ENCODE measurements at places on chromosomes 13 and 19.
A peak's percentile ranks its signal among the peaks of the same experiment; 100 is the strongest.

DNA sequence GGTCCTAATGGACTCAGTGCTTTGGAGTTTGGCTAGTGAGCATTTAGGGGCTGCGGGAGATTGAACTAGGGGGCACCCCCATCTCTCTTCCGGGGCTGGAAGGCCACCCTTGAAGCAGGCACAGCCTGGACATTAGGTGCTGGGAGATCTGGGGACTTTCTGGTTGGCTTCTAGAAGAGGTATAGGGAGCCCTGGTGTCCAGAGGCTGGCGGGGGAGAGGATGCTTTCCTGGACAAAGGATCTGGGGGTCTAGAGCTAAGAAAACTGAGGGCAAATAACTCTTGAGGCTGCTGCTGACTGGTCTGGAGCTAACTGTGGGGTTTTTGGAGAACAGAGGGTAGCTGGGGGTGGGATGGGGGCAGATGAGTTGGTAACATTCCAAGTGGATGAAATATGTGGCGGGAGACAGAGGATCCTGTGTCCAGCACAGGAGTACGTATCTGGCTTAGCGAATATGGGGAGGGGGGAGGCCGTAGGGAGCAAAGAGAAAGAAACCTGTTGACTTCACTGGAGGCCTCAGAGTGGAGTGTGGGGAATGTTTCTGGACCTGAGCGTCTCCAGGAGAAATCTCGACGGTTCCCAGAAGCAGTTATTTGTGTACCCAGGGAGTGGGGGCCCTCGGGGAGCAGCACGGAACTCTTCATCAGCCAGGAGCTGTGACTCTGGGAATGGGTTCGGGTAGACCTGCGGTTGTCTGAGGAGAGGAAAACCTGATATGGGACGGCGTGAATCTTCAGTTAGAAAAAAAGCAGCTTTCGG, 1.4 kb downstream of the HNRNPUL1 start:
- no peak for DNase-seq

DNA sequence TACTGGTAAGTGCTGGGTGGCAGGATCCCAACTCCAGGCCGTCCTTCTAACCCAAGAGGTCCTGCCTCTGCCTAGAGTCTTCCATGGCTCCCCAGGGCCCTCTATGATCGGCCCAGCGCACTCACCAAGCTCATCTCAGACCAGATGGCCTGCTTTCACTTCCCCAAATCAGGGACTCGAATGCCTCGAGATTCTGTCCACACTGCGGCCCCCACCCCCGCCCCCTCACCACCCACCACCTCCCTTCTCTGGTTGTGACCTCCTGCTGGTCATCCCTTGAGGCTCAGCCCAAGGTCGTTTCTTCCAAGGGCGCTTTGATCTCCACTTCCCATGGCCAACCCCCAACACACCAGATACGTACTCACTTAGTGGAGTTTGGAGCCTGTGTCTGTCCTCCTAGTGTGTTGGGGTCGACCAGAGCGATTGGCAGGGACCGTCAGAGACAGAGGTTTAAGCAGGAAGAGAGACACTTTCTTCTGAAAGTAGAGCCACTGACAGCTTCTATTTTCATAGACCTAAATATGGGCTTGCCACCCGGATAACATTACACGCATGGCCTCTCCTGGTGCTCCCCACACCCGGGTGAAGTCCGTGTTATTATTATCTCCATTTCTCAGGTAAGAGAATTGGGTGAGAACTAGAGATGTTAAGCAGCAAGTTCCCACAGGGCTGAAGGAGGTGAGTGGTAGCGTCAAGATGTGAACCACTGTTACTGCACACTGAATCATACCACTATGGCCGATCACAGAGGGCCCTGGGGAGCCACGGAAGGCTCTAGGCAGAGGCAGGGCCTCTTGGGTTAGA, at the start of gene FCER2:
Gene FCER2 (minus strand): TSS at position 478 of the 804 bp plus-strand sequence. CDS start 2,371 bp downstream, outside the sequence.
- DNase-seq = no peak

DNA sequence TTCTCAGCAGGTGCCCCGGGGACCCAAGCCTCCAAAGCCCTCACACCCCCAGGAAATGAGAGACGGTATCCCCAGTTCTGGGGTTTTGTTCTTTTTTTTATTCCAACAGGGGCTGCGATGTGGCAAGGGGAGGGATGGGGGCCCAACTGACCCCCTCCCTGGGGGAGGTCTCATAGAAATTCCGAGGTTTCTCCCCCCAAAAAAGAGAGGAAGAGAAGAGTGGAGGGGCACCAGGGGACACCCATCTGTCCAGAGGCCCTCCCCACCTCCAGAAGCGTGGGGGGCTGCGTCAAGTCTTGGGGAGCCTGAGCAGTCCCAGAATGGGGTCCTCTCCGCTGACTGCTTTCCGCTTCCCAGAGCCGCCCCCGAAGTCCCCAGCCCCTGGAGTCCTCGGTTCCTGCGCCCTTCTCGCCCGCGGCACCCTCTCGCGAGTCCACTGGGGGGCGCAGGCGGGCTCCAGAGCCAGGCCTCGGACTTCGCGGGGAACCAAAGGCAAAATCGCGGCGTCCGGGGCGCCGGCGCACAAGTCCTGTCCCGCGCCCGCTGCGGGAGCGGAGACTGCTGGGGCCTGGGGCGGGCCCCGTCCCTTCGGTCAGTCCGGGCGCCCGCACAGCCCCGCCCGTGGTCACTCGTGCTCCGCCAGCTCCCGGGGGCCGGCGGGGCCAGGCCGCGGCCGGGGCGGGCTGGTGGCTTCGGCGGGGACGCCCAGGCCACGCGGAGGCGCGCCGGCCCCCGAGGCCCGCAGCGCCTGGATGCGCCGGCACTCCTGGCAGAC, 4.4 kb upstream of the ATP1A3 start:
- DNase-seq = peak; percentile 34

GRCh38 chr13:111625526-111626315, 305.3 kb downstream of the TEX29 start:
- DNase-seq = no peak

DNA sequence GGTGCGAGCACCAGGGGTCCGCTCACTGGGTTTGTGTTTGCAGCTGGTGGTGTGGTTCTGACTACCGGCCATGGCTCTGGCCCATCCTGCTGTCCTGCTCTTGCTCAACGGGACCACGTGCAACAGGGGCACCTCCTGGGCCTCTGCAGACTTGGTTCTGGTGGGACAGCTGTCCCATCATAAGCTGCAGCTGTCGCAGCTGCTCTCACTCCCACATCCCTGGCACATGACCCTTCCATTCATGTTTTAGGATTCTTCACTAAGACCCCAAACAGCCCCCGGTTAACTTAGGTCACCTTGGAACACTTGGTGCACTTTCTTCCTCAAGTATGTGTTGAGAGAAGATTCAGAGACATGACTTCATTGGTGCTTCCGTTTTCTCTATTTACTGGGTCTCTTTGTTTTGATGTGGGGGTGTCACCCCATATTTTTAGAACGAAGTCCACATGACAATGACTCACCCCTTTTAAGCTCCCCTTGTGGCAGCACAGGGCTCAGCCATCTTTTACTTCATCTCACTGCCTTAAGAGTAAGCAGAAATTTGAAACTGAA, 68.4 kb upstream of the ARHGEF7 start:
- peak; percentile 22 for DNase-seq

- DNase-seq = no peak
Measured at GRCh38 chr19:1313695-1314613, 28.3 kb downstream of the EFNA2 start.

DNA sequence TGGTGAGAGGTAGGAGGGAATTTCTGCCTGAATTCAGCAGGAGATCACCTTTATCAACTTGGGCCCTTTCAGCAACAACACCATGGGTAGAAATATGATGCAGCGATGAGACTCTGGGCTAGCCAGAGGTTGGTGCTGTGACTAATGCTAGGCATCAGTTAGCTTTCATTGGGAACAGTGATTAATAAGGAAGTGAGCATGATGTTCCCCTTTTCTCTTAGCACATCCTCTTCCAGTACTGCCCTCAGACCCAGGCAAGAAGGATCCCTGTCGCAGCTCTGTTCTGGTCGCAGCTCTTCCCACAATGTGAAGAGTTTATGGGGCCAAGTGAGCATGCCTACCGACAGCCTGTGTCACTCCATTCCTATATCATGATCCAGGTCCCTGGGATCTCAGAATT, 100.5 kb downstream of the FLT1 start:
- DNase-seq = no peak

DNA sequence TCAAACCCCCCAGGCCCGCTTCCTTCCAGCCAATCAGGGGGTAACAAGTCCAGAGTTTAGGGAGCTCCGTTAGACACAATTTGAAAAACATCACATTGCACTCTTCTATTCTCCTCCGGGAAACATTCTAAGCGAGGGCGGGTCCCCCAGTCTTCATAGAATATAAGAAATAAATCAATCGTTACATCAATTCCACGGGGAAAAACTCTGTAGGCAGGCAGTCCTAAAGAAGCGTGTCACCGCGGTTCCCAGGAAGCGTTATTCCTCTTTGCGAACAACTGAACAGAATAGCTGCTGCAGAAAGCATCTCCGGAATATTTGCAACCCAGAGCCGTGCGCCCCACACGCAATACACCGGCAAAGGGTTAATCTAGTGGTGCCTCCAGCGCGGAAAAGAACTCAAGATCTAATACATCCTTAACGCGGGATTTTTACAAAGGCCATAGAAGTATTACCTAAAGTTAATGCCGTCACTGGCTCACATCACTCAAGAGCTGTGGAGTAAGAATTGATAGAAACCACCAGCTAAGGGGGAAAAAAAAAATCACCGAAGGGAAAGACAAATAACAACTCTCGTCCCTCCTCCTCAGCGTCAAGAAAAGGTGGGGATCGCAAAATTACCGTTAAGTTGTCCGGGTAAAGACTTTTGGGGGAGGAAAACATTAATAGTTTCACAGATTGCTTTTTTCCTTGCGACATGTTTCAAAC, 65.1 kb downstream of the KCNRG start:
- peak; percentile 29 for DNase-seq

GRCh38 chr19:49567861-49568441, 12.4 kb downstream of the NOSIP start:
- DNase-seq = peak; percentile 67

DNA sequence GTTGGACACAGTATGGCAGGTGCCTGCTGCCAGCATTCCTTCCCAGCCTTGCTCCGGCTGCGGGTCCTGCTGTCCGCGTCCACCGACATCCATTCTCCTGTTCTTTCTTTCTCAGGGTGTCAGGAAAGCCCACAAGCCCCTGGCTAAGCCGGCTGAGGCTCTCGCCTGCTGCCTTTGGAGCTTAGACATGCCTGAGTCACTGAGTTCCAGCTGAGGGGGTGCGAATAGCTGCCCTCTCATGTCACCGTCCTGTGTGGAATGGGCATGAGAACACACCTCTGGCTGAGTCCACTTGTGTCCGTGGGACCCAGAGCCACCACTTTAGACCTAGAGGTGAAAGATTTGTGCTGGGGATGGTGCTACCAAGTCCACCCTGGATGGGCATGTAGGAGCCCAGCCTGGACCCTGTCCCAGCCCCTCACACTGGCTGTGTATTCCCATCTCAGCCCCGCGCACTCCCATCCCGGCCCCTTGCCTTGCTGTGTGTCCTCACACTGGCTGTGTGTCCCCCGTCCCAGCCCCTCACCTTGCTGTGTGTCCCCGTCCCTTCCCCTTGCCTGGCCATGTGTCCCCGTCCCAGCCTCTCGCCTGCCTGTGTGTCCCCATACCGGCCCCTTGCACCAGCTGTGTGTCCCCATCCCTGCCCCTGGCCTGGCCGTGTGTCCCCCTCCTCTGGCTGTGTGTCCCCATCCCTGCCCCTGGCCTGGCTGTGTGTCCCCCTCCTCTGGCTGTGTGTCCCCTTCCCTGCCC, 24.6 kb upstream of the IRS2 start:
- DNase-seq = no peak

- DNase-seq = no peak
Measured at GRCh38 chr19:7900931-7901330, 2.7 kb upstream of the MAP2K7 start.

- peak; percentile 24 for DNase-seq
Measured at GRCh38 chr19:49058562-49058961, 1.0 kb upstream of the CGB7 start.

GRCh38 chr19:30092721-30093569, 150.9 kb downstream of the URI1 start:
- DNase-seq = no peak

DNA sequence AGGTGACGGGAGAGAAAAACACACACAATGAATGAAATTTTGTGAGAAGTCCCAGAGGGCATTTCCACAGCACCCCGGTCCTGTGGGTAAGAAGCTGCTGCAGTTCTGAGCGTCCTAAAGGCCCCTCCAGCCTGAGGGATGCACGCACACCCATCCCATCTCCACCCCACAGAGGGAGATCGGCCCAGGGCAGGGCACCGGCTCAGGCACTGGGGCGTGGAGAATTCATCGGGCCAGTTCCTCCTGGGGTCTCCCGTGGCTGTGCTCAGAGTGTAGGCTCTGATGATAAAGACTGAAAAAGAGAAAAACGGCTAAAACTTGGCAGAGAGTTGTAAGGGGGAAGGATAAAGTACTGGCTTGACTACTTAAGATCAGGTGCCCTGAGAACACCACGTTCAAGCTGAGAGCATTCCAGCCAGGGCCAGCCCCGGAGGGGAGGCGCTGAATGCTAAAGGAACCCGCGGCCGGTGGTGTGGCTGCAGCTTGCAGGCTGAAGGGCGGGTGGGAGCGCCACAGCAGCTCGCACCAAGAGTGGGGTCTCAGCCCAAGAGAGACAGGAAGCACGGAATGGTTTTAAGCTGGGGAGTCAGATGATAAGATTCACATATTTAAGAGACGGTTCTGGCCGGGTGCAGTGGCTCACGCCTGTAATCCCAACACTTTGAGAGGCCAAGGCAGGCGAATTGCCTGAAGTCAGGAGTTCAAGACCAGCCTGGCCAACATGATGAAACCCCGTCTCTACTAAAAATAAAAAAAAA, 121.9 kb upstream of the SPACA7 start:
- DNase-seq = no peak

DNA sequence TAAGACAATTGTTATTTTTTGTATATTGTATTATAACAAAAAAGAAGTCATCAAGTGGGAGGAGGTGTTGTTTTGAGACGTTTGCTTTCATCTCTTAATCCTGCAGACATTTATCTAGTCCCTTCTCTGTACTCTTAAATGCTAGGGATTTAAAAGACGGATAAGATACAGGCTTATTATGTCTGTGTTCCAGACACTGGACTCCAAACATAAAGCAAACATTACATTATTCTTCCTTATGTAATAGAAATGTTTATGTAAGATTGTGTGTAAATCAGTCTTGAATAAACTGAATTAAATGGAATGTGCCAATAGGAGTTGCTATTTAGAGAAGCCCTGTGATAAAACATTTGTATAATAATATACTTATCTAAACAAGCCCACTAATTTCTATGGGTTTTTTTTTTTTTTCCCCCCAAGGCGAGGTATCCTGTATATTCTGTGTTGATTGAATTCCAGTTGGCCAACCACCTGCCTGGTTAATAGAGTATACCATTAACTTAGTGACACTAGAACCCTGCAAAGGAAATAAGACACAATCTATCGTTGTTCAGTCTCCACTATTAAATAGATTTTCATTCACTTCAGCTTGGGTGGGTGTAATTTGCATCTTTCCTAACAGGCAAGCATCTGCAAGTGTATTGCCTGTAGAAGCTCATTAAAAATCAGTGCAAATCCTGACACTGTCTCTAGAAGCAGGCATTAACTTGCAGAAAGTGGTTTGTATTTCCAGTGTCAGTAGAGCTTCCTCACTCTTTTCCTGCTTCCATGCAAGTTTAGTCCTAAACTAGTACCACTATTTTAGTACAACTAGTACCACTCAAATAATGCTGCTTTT, 69.0 kb downstream of the LRCH1 start:
- DNase-seq = no peak

- DNase-seq = no peak
Measured at GRCh38 chr19:38193445-38193844, 30.6 kb downstream of the DPF1 start.

GRCh38 chr13:110345266-110345665, 38.2 kb downstream of the COL4A2 start:
- no peak for DNase-seq

Measured in activated CD4-positive, alpha-beta T cell treated with anti-CD3 and anti-CD28 coated beads, Interleukin-2, Interleukin-4, amounts not matched to agents 100 ng/mL and 50 ng/mL, durations not matched to agents 16 hours and 8 hours (primary cell).